ENCODE measurements at places on chromosomes 1 and 21.
A peak's percentile ranks its signal among the peaks of the same experiment; 100 is the strongest.

GRCh38 chr1:33257772-33258712 is 1.8 kb downstream of the ZNF362 start:
- DNase-seq: peak; percentile 64

GRCh38 chr1:204176049-204176448 is 9.9 kb upstream of the REN start:
- no peak for DNase-seq

DNA sequence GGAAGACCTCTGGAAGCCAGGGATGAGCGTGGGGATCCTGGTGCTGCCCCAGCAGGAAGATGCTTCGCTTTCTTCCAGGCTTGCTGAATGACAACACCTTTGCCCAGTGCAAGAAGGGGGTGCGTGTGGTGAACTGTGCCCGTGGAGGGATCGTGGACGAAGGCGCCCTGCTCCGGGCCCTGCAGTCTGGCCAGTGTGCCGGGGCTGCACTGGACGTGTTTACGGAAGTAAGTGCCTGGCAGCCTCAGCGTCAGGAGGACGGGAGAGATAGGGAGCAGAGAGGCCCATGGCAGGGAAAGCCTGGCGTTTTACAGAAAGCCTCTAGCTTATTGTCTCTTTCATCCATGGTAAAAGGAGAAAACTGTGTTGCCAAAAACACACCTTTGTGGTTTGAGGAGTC is 23.5 kb downstream of the PHGDH start:
- DNase-seq: no peak

DNA sequence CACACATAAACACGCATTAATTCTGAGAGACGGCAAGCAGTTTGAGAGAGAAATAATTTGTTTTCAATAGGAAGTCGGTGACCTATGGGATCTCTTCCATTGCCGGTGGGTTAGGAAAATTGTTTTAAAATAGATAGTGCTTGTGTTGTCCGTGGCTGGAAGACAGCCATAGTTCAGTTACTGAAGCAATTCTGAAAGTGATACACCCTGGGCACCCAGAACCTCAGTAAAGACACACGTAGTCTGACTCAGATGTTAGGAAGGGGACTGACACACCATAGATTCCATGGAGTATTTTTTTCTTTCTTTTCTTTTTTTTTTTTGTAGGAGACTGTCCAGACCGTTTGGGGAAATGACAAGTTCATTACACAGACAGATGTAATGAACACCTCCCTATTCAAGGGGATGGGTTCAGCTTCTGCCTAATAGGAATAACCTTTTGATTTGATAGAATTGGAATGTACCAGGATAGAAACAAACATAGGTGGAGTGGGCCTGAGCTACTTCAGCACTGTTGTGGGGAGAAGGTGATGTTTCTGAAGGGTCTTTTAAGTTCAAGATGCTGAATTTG is 1.6 kb downstream of the C1orf21 start:
- DNase-seq: no peak

- DNase-seq: no peak
These were observed 9.5 kb downstream of the COL16A1 start for GRCh38 chr1:31694069-31694963.

- DNase-seq: no peak
These were observed 47.4 kb upstream of the ENAH start for GRCh38 chr1:225700164-225700821.

DNA sequence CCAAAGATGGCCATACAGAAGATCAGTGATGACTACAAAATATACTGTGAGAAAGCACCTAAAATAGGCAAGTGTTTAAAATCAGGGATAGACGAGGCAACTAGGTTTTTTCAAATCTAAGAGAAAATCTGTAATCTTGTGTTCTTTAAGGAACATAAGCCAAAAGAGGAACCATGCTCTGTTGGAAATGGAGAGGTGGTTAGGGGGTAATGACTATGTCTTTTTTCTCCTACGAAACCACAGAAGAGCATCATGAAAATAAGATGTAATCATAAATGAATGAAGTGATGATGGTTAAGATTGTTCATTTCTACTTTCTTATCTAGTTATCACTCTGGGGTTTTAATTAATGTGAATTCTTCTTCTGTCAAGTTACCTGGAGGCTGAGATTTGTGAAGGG is 43.1 kb downstream of the RGSL1 start:
- no peak for DNase-seq
